Anterior cingulate cortex (tissue), 58 donors: ENCODE measurements at places on chromosomes 6 and 20.

DNA sequence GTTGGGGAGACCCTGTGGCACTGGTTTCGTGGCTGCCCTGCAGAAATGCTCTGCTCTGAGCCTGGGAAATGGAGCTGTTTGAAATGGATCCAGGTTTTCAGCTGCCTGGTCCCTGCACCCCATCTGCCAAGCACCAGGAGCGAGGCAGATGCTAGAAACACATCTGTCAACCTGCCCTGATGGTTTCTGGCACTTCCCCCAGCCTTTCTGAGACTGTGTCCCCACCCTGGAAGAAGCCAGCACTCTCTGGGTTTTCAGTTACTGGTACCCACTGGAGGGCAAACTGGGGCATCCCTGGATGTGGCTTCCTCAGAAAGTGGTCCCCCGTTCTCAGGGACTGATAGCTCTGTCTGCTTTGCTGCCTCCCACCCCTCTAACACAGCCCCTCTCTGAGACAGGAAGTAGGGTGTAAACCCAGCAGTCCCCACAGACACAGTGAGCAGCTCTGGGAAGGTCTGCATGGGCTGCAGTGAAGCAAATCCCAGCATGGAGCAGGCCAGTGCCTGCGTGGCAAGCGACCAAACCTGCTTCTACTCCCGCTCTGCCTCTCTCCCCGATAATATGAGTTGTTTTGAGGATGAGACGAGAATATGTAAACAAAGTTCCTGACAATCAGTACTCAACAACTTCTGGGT lies 54.2 kb upstream of the MAFB start:
- no peak for DNase-seq

DNA sequence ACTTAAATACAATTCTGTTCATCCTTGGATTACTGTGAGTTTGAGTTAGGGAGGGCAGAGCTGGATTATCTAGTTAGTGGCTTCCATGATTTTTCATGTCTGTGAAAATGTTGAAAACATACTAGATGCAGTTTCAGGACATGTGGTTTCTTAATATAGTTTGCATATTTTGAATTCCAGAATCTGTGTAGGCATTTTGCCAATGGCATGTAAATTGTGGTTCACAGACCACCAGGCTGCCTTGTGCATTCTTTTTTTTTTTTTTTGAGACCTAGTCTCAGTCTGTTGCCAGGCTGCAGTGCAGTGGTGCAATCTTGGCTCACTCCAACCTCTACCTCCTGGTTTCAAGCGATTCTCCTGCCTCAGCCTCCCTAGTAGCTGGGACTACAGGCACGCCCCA lies 42.8 kb downstream of the CDC5L start:
- no peak for DNase-seq

GRCh38 chr6:53608396-53608795 lies 57.2 kb downstream of the KLHL31 start:
- no peak for DNase-seq

DNA sequence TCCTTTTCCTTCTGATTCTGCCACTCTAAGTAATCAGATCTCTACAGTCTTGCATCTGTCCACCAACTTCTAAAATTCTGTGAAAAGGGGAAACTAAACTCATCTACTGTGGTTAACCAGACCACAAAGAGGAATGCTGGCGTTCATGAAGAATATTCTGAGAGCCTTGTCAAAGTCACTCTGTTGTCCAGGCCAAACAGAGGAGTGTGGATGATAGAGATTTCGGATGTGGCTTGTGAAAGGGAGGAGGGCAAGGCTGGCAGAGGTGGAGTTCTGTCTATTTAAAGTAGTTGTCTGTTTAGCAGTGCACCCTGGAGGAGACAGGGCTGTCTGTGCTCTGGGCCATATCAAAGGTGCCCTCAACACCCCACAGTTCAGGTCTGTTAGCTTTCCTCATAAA lies 33.9 kb downstream of the CCN2 start:
- DNase-seq = no peak

DNA sequence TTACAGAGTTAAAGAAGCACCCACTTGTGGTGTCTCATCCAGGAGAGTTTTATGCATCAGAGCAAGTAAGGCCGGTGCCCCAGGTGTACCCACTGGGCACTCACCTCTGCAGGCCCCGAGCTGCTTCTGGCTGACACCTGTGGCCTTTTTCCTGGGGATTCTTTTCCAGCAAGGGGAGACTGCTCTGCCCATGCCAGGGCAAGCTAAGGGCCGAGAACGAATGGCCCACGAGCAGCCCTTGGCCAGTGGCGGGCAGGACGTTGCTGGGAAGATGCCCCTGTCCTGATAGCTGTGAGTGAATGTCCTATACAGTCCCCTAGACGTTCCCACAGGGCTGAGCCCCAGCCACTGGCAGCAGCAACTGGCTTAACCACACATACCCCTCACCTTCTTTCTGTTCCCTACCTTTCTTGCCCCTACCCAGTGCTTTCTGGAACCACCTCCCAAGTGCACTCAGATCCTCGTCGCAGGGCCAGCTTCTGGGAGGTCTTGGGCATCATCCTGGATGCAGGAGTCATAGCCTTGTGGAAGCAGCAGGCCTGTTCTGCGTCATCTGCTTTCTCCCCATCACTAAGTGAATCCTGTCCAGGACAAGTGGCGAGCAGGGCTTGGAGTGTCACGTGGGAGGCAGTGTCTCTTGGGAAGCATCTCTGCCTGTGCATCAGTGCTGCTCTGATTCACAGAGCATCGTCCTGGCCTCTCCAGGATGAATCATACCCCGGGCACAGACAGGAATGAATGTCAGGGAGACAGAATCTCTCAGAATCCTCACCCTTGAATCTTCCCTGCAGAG lies 32.5 kb downstream of the SYNDIG1 start:
- DNase-seq = peak; percentile 76

DNA sequence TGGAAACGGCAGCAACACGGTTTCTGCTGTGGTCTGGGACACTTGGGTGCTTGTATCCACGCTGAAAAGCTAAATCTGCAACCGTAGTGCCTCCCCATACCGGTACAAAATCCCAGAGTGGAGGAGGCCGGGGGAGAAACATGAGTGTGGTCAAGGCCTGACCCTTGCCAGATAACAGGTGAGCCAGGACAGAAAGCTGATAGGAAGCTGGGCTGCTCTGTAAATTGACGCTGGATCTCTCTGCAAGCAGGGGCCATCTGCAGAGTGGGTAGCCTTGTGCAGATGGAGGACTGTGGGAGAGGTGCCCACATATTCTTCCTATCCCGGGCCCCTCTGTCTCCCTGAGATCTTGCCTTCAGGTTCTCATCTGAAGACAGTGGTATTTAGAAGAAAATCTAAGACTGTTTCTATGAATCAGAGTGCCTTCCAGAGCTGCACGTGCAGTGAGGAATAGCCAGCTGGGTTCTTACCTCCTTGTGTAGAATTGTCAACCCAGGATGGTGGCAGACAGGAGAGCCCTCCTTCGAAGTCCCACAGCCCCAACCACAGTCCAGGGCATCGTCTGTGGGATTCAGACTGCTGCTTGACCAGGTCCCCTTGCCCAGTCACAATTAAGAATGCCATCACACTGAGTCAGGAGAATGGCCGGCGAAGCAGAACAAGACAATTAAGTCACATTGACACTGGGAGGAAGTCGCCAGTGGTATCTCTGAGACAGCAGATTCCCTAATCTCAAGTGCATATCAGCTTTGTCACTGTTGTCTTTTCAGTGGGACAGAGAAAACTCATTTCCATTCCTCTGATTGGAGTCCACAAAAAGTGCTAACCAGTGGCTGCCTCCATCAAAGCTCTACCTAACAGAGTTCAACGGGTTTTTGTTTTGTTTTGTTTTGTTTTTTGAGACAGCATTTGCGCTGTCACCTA lies 100.0 kb upstream of the RIPOR2 start:
- no peak for DNase-seq

DNA sequence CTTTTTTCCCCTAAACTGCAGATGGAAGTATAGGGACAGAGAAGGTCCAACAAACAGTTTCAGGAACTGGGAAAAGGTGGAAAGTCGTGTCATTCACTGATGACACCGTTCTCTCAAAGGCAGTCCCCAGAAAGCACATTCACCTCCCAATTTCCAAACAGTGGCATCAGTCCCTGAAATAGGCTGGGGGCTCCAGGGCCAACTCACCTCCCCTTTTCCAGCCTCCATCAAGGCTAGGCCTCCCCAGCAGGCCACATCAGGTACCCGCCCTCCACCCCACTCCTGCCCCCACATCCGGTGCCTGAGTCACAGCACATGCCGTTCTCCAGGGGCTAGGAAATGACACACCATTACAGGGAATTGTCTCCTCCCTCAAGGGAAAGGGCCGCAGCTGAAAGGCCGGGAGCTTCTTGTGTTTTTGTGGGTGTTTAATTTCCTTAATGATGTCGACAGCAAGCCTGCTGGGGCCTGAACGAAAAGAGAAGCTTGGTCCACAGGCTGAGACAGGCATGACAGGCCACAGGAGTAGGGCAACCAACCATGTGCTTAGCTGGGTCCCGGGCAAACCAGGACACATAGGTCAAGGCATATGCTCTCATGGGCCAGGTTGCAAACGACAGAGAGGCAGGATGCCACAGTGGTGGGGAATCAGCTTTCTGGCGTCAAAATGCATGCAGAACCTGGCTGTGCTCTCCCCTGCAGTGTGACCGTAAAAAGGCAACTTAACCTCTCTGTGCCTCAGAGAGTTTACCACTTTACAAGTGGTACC lies 39.2 kb downstream of the ZMYND8 start:
- peak; percentile 28 for DNase-seq

- no peak for DNase-seq
These were observed 1.9 kb downstream of the SYNJ2 start for GRCh38 chr6:157983406-157984119.

DNA sequence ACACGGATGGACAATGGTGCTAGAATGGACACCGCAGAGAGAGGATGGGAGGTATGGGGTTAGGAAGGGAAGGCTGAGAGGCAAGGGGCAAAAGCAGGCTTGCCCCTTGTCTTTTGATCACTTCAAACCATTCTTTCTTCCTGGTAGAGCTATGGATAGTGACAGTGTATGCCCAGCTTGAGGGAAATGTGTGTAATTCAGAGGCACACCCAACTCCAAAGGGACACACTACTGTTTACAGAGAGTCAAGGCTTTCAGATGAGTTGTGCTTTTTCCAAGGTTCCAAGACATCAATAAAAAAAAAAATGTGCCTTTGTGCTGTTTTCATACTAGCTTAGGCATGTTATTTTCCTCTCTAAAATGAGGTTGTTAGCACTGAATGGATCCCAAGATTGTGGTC lies 185.0 kb downstream of the MCHR2 start:
- no peak for DNase-seq

DNA sequence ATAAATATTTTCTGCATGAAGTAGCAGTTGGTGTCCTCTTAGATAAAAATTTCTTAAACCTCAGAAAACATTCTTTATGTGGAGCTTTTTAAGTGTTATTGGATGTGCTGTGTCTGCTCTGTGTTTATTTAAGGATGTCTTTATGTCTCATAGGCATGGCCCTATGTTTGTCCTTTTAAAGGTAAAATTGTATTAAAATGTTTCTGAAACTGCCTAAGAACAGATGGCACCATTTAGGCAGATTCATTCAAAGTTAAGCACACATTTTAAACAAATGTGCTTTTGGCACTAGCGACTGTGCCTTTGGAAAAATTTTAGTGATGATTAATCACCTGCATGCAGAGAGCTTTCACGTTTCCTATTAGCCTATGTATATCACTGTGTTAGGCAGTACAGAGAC lies 125.2 kb downstream of the KIF6 start:
- no peak for DNase-seq

- DNase-seq = no peak
These were observed 28.0 kb upstream of the MCM9 start for GRCh38 chr6:118963003-118963402.

GRCh38 chr6:152052061-152052460 lies 244.6 kb downstream of the ESR1 start:
- DNase-seq = no peak

DNA sequence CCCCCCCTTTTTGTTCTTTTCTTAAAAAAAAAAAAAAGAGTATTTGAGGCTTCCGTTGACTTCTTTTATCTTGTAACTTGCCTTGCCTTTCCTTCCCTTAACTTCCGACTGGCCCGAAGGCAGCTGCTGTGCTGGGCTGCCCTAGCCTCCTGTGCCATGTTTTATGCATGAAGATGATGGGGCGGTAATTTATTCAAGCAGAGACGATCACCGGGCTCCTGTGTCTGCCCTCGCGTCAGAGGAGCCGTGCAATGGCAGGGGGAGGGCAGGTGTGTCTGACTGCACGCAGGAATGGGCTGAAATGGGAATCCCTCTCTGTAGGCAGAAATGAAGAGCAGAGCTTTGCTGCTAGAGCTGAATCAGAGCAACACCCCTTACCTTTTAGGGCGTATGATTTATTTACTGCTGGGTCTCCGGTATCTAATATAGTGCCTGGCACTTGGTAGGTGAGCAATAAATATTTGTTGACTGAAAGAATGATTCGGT lies 106.3 kb upstream of the RIPOR2 start:
- DNase-seq = no peak

DNA sequence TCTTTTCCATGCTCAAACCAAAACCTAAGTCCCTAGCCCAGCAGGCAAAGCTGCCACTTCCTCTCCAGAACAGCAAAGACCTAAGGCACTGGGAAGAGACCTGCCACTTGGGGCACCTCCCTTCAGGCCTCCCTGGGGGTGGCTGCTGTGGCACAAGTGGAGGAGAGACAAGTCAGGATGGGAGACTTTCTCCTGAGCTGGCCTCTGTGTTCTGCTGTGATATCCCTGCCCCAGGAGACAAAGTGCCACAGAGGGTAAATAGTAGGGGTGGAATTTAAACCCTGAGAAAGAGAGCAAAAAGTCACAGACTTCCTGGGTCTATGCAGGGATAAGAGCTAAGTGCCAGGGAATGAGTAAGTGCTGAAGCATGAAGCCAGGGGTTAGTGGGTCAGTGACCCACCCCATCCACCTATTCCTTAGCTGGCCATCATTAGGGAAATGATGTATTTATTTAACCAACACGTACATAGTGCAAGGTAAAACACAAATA lies 84.2 kb downstream of the MRPL14 start:
- DNase-seq = no peak

DNA sequence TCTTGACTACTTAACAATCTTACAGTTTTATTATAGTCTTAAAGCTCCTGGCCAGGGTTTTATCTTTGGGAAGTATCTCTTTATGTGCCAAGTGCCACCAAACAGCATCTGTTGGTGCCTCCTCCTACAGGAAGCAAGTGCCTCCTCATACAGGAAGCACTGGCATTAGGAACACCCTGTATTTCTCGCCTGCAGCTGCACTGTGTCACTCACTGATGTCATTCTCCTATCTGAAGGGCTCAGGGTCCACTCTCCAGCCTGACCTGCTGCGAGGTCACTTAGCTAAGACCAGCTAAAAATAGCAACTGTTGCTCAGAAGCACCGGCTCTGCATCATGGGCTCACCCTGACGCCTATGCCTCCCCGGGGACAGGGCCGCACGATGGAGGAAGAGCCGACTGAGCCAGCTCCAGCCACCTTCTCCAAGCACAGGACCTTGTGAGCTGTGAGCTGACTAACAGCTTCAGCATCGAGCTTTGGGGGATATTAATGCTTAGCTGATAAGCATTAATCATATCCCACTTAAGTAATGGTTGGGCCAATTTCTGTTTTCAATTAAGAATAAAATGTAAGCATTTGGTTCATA lies 66.3 kb upstream of the CD93 start:
- no peak for DNase-seq

GRCh38 chr6:30194797-30195690 lies 18.2 kb downstream of the TRIM26 start:
- DNase-seq = no peak

GRCh38 chr20:62725596-62726268 lies 17.1 kb downstream of the NTSR1 start:
- DNase-seq = no peak

- DNase-seq = no peak
These were observed 37.4 kb downstream of the RFPL4B start for GRCh38 chr6:112384511-112384910.

- DNase-seq = no peak
These were observed 105.8 kb downstream of the UTRN start for GRCh38 chr6:144390886-144391285.
